T-helper 17 cell (primary cell): ENCODE measurements at places on chromosomes 2 and 18. TPM values are rescaled to one million over a fixed set of nuclear protein-coding genes. Genes with fewer than 3 reads are reported as not detected.
A peak's percentile ranks its signal among the peaks of the same experiment; 100 is the strongest.

FOXI3 gene
- total RNA-seq = not detected

AMER3 gene
- not detected for total RNA-seq

DAPL1 gene
- total RNA-seq = not detected

ACSL3 gene
- 56.2 TPM for total RNA-seq

RBM44 gene
- 2.2 TPM for total RNA-seq

TMEFF2 gene
- total RNA-seq = not detected

DNA sequence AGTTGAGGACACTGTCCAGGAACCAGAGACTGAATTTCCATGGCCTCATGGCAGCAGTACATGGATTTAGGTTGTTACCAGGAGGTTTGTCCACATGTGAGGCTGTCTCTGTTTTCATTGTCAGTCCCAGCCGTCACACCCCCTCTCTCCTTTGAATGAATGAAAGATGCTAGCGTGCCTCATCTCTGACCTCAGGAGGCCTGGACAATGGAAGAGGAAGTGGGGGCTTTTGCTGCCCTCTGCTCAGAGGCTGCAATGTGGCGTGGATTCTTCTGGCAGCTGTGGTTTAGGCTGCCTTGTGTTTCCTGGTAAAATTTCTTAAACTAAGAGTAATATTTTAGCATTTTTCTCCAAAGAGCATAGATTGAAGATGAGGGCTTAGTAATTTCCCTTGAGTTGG lies 47.5 kb downstream of the RAB31 start:
- H3K4me3 ChIP-seq = no peak overlapping the region
- no peak for DNase-seq
- peaks cover 36% of the 10 kb centered on the region for H3K27me3 ChIP-seq
- H3K36me3 ChIP-seq = no peaks in the 10 kb centered on the region
- peaks cover 4% of the 10 kb centered on the region for H3K4me1 ChIP-seq

DNA sequence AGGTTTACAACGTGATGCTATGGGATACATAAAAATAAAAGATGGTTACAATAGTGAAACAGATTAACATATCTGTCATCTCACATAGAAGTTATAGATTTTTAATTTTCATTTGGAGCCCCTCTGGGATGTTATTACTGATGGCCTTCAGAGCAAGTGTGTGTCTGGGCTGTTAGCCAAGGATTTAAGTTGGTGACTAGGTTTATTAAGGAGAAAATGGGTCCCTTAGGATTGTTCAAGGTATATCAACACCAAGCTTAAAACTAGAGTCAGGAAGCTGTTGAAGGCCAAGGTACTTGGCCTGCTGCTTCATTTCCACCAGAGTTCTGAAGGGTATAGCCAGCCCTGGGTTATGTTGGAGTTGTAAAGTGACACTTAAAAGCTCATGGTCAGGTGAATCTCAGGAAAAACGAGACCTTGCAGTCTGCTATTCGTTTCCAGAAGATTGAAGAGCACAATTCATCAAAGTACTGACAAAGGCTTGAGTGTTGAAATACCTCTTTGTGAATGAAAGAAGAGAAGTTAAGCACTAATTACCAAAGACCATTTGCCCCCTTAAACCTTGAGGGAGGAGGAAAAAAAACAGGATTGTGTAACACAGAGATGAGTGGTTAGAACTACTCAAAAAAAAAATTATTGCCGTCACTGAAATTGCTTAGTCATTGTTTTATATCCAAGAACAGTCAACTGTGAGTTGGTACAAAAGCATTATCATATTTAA lies 48.4 kb downstream of the MAP2 start:
- H3K27ac ChIP-seq = no peak overlapping the region
- DNase-seq = no peak
- no peak overlapping the region for H3K4me3 ChIP-seq
- no peaks in the 10 kb centered on the region for H3K36me3 ChIP-seq
- no peaks in the 10 kb centered on the region for H3K4me1 ChIP-seq
- H3K27me3 ChIP-seq = no peaks in the 10 kb centered on the region

DNA sequence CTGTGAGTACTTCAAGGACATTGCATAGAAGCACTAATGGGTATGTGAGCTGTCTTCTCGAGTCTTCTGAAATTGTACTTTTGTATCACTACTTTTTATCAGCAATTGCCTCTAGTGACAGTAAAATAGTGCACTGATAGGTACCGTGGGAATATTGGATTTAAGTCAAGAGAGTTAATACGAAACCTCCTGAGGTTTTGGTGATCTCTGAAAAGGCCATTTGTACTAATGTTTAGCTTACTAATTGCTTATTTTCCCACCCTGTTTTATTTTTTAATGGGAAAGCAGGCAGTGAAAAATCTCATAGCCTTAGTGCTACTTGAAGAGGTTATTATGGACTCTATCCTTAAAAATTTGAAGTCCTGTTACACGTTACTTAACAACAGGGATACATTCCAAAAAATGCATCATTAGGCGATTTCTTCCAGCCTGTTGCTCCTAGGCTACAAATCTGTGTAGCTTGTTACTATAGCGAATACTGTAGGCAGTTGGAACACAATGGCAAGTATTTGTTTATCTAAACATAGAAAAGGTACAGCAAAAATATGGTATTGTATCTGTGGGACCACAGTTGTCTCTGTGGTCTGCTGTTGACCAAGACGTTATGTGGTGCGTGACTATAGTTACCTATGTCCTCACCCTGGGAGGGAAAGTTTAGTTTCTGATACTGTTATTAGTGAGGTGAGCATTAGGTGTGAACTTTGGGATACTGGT lies 65.9 kb downstream of the CAB39 start:
- H3K4me3 ChIP-seq = no peak overlapping the region
- peak overlapping the region; percentile 85 for H3K27ac ChIP-seq
- no peak for DNase-seq
- H3K27me3 ChIP-seq = no peaks in the 10 kb centered on the region
- H3K36me3 ChIP-seq = peaks cover 6% of the 10 kb centered on the region

DNA sequence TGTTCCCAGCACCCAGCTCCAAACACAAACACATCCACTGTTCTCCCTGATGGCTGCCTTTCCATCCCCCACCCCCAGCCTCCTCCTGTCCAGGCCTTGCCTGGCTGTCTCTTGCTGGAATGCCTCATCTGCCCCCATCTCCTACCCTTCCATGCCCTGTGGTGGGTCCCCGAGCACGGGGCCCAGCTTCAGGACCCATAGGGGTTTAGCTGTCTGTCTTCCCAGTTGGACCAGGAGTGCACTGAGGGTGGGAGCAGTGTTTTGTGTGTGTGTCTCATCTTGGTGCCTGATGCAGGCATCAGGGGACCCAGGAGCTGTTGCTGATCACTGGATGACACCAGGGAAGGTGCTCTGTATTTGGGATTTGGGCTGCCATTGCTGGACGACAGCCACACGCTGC lies 34.5 kb downstream of the GLI2 start:
- H3K4me1 ChIP-seq = peaks cover 2% of the 10 kb centered on the region
- peaks cover 12% of the 10 kb centered on the region for H3K27me3 ChIP-seq
- no peak overlapping the region for H3K4me3 ChIP-seq
- no peak for DNase-seq

GRCh38 chr2:222296311-222296741 lies 2.5 kb downstream of the PAX3 start:
- no peak for DNase-seq
- H3K27me3 ChIP-seq = peaks cover 85% of the 10 kb centered on the region
- H3K4me3 ChIP-seq = peak overlapping the region; percentile 41
- no peak overlapping the region for H3K27ac ChIP-seq
- H3K4me1 ChIP-seq = peaks cover 23% of the 10 kb centered on the region
- peaks cover 7% of the 10 kb centered on the region for H3K36me3 ChIP-seq

- H3K27ac ChIP-seq = no peak overlapping the region
- no peaks in the 10 kb centered on the region for H3K4me1 ChIP-seq
- H3K4me3 ChIP-seq = no peak overlapping the region
These were observed 262.4 kb downstream of the ZNF804A start for GRCh38 chr2:184860744-184861143.

- peaks cover 49% of the 10 kb centered on the region for H3K27me3 ChIP-seq
- no peak overlapping the region for H3K27ac ChIP-seq
- peaks cover 3% of the 10 kb centered on the region for H3K36me3 ChIP-seq
- DNase-seq = no peak
- H3K4me3 ChIP-seq = no peak overlapping the region
These were observed 13.6 kb downstream of the ABCG5 start for GRCh38 chr2:43824951-43825493.

GRCh38 chr18:78457011-78457410 lies 522.6 kb upstream of the SALL3 start:
- H3K27ac ChIP-seq = no peak overlapping the region
- no peaks in the 10 kb centered on the region for H3K27me3 ChIP-seq
- no peak overlapping the region for H3K4me3 ChIP-seq
- no peak for DNase-seq
- no peaks in the 10 kb centered on the region for H3K36me3 ChIP-seq

- no peak overlapping the region for H3K4me3 ChIP-seq
- peaks cover 38% of the 10 kb centered on the region for H3K27me3 ChIP-seq
- H3K27ac ChIP-seq = no peak overlapping the region
These were observed 22.3 kb upstream of the CAVIN2 start for GRCh38 chr2:191869178-191869577.

- peaks cover 5% of the 10 kb centered on the region for H3K36me3 ChIP-seq
- H3K4me3 ChIP-seq = no peak overlapping the region
- no peaks in the 10 kb centered on the region for H3K4me1 ChIP-seq
- H3K27me3 ChIP-seq = peaks cover 9% of the 10 kb centered on the region
- no peak overlapping the region for H3K27ac ChIP-seq
- no peak for DNase-seq
These were observed 17.1 kb upstream of the IL1R2 start for GRCh38 chr2:101974663-101975062.

- peak overlapping the region; percentile 78 for H3K27ac ChIP-seq
- H3K4me3 ChIP-seq = no peak overlapping the region
- no peak for DNase-seq
- peaks cover 17% of the 10 kb centered on the region for H3K4me1 ChIP-seq
- H3K36me3 ChIP-seq = no peaks in the 10 kb centered on the region
- no peaks in the 10 kb centered on the region for H3K27me3 ChIP-seq
These were observed 149.9 kb downstream of the PLCL1 start for GRCh38 chr2:197954328-197954727.
